ENCODE measurements at places on chromosomes 4 and X.
A peak's percentile ranks its signal among the peaks of the same experiment; 100 is the strongest.

DNA sequence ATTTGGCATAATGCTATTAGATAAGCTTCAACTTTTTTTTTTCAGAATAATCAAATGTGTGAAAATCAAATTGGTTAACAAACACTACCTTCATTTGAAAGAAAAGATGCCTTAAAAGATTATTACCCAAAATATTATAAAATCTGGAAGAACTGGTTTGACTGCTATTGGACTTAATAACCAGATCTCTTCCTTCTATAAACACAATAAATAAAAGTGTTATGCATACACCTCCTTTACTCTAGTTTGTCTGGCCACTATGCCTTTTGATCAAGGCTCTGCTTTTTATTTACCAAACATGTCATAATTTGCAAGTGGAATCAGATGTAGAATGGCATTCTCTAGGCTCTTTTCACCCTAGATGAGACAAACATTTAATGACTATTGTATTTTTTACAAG is 897.3 kb upstream of the EPHA5 start:
- no peak for DNase-seq
- no peaks in the 10 kb centered on the region for H3K27me3 ChIP-seq
- H3K4me1 ChIP-seq: no peaks in the 10 kb centered on the region
- no peaks in the 10 kb centered on the region for H3K36me3 ChIP-seq
- no peak overlapping the region for H3K4me3 ChIP-seq

GRCh38 chr4:102172341-102172740 is 172.9 kb downstream of the SLC39A8 start:
- H3K4me1 ChIP-seq: no peaks in the 10 kb centered on the region
- no peaks in the 10 kb centered on the region for H3K27me3 ChIP-seq
- no peak for DNase-seq
- H3K27ac ChIP-seq: no peak overlapping the region
- no peaks in the 10 kb centered on the region for H3K36me3 ChIP-seq

GRCh38 chr4:89800012-89800516 is 36.9 kb downstream of the SNCA start:
- H3K4me3 ChIP-seq: no peak overlapping the region
- H3K36me3 ChIP-seq: no peaks in the 10 kb centered on the region
- no peaks in the 10 kb centered on the region for H3K27me3 ChIP-seq
- no peak for DNase-seq

- DNase-seq: no peak
- H3K27me3 ChIP-seq: no peaks in the 10 kb centered on the region
Observed at GRCh38 chr4:53150631-53151488, 215.0 kb downstream of the SCFD2 start.

GRCh38 chr4:59094505-59094904 is 1984.3 kb upstream of the IGFBP7 start:
- no peak overlapping the region for H3K4me3 ChIP-seq
- DNase-seq: no peak
- no peaks in the 10 kb centered on the region for H3K27me3 ChIP-seq
- no peak overlapping the region for H3K27ac ChIP-seq

- H3K4me1 ChIP-seq: peaks cover 12% of the 10 kb centered on the region
- no peaks in the 10 kb centered on the region for H3K36me3 ChIP-seq
- H3K4me3 ChIP-seq: no peak overlapping the region
Observed at GRCh38 chrX:12771445-12772069, 19.7 kb upstream of the PRPS2 start.

DNA sequence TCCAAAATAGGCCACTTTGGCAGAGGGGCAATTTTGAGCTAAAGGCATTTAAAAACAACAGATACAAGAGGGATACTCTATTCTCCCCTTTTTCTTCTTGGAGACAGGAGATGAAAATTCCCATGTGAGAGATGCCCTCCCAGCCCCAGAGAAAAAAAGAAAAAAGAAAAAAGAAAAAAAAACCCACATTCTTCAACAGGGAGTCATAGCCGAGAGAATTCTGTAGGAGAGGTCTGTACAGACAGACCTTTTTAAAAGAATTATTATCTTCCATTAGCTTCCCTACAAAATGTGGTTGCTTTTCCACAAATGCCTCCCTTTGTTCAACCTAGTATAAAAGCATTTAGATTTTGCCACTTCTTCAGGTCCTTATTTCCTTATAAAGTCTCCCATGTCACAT is 89.9 kb downstream of the SPCS3 start:
- no peak overlapping the region for H3K4me3 ChIP-seq
- H3K4me1 ChIP-seq: no peaks in the 10 kb centered on the region
- no peaks in the 10 kb centered on the region for H3K36me3 ChIP-seq
- H3K27me3 ChIP-seq: no peaks in the 10 kb centered on the region
- DNase-seq: no peak
- H3K27ac ChIP-seq: no peak overlapping the region

GRCh38 chrX:150503898-150504219 is 64.6 kb upstream of the MTM1 start:
- no peak for DNase-seq
- H3K36me3 ChIP-seq: no peaks in the 10 kb centered on the region
- no peak overlapping the region for H3K27ac ChIP-seq
- H3K27me3 ChIP-seq: no peaks in the 10 kb centered on the region
- no peak overlapping the region for H3K4me3 ChIP-seq

GRCh38 chrX:148382983-148383382 is 117.4 kb upstream of the AFF2 start:
- H3K4me1 ChIP-seq: peaks cover 20% of the 10 kb centered on the region
- no peaks in the 10 kb centered on the region for H3K27me3 ChIP-seq
- H3K4me3 ChIP-seq: no peak overlapping the region

GRCh38 chrX:18855919-18856644 is 127.8 kb downstream of the PHKA2 start:
- no peak overlapping the region for H3K27ac ChIP-seq
- H3K4me1 ChIP-seq: peaks cover 5% of the 10 kb centered on the region
- no peaks in the 10 kb centered on the region for H3K36me3 ChIP-seq
- no peak overlapping the region for H3K4me3 ChIP-seq
- DNase-seq: no peak

GRCh38 chr4:1509366-1509765 is 103.1 kb upstream of the NKX1-1 start:
- H3K36me3 ChIP-seq: no peaks in the 10 kb centered on the region
- H3K27ac ChIP-seq: no peak overlapping the region

GRCh38 chr4:38949411-38950051 is 81.9 kb downstream of the FAM114A1 start:
- no peak overlapping the region for H3K27ac ChIP-seq
- peak; percentile 7 for DNase-seq
- H3K27me3 ChIP-seq: no peaks in the 10 kb centered on the region
- H3K4me1 ChIP-seq: peaks cover 2% of the 10 kb centered on the region
- H3K36me3 ChIP-seq: no peaks in the 10 kb centered on the region

GRCh38 chrX:12741416-12741815 is 49.8 kb upstream of the PRPS2 start:
- H3K36me3 ChIP-seq: no peaks in the 10 kb centered on the region
- H3K4me1 ChIP-seq: no peaks in the 10 kb centered on the region
- H3K27me3 ChIP-seq: no peaks in the 10 kb centered on the region
- H3K4me3 ChIP-seq: no peak overlapping the region
- no peak overlapping the region for H3K27ac ChIP-seq

GRCh38 chr4:159765382-159765781 is 662.5 kb downstream of the RAPGEF2 start:
- H3K36me3 ChIP-seq: no peaks in the 10 kb centered on the region
- no peak for DNase-seq
- H3K27me3 ChIP-seq: no peaks in the 10 kb centered on the region
- no peak overlapping the region for H3K27ac ChIP-seq

- no peaks in the 10 kb centered on the region for H3K4me1 ChIP-seq
- no peaks in the 10 kb centered on the region for H3K27me3 ChIP-seq
- no peak overlapping the region for H3K27ac ChIP-seq
- no peaks in the 10 kb centered on the region for H3K36me3 ChIP-seq
- no peak for DNase-seq
Observed at GRCh38 chr4:47784222-47784621, 53.6 kb downstream of the CORIN start.

DNA sequence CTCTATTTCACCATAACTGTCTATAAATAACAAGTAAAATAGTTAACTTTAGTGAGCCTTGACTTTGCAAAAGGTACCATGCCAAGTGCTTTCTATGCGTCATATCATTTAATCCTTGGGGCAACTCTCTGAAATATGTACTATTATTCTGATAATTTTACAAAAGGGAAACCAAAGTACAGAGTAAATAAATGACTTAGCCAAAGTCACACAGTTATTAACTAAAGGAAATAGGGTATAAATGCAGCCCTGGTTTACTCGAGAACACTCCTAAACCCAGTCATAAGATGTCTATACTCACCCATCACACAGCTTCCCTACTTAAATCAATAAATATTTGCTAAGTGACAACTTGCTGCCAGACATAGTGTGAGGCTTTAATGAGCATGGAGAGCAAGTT is 14.4 kb downstream of the KCTD8 start:
- H3K27me3 ChIP-seq: no peaks in the 10 kb centered on the region
- H3K27ac ChIP-seq: no peak overlapping the region
- no peak overlapping the region for H3K4me3 ChIP-seq
- no peaks in the 10 kb centered on the region for H3K36me3 ChIP-seq
- no peak for DNase-seq

GRCh38 chrX:81195259-81195658 is 6.5 kb downstream of the HMGN5 start:
- no peaks in the 10 kb centered on the region for H3K36me3 ChIP-seq
- H3K27ac ChIP-seq: no peak overlapping the region
- no peak for DNase-seq
- no peaks in the 10 kb centered on the region for H3K27me3 ChIP-seq
- no peaks in the 10 kb centered on the region for H3K4me1 ChIP-seq
- no peak overlapping the region for H3K4me3 ChIP-seq
